ENCODE measurements at places on chromosomes 4 and X.
A peak's percentile ranks its signal among the peaks of the same experiment; 100 is the strongest.

DNA sequence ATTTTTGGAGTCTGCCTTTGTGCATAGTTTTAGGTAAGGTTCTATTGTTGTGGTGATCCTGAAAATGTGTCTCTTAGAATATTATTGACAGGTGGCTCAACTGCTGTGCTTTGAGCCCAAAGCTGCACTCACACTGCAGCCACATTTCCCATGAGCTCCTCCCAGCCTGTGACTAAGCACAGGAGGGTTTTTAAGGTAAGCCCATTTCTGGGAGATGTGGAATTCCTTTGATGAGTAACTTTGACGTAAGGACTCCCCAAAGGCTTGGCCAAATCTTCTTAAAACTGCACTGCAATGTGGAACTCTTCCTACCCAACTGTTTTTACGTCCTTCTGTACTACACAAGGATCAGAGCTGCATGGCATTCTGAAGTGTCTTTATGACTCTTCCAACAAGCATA lies 20.0 kb upstream of the TMPRSS11A start:
- DNase-seq, result no peak

DNA sequence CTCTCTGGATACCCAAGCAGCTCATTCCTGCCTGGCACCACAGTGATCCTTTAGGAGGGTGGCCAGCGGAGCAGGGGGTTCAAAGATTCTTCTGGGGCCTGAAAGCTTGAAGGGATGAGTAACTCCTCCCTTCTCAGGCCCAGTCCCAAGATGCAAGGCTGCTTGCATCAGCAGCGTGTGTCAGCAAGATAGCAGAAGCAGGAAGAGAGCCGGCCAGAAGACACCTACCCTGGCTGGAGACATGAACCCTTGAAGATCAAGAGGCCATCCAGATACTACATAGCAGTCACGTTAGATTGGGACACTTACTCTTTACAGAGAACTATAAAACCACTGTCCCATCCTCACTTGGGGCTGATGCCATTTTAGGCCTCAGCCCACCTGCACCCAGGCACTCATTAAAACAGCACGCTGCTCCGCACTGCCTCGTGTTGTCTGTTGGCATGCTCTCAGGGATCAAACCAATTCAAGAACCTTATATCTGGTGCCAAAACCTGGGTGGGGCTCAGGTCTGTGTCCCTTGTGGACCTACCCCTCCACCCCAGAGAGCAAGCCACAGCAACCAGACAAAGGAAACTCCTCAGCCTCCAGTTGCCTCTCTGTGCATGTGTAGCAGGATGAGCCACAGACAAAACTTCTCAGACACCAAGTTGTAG lies 6.5 kb downstream of the UGT2B17 start:
- no peak for DNase-seq

DNA sequence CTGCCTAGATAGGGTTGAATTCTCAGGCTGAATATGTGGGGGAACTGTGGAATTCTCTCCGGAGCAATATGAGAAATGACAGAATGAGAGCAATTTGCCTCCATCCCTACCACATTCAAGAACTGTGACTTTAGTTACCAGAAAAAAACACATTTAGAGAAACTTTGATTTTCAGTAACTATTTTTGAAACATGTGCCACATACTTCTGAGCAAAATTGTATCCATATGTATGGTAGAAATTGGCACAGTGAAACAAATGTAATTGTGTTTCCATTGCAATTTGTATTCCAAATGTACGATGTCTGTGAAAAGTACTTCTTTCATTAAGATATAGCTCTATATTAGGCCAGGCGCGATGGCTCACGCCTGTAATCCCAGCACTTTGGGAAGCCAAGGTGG lies 5.5 kb upstream of the KLHL8 start:
- no peak for DNase-seq

DNA sequence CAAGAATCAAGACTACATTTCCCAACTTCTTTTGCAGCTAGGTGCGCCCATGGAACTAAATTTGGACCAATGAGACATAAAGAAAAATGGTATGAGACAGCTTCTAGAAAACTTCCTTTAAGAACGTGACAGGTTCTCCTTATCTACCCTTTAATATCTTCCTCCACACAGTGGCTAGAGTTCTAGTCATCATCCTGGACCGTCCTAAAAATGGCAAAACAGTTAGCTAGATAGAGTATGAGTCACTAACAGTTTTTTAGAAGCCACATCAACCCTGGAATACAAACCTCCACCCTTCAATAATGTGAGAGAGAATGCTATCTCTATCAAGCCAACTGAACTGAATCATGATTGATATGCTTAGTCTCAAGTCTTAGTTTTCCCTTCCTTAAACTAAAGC lies 267.9 kb upstream of the SLC7A11 start:
- no peak for DNase-seq

GRCh38 chr4:113825272-113825671 lies 63.7 kb upstream of the CAMK2D start:
- no peak for DNase-seq

DNA sequence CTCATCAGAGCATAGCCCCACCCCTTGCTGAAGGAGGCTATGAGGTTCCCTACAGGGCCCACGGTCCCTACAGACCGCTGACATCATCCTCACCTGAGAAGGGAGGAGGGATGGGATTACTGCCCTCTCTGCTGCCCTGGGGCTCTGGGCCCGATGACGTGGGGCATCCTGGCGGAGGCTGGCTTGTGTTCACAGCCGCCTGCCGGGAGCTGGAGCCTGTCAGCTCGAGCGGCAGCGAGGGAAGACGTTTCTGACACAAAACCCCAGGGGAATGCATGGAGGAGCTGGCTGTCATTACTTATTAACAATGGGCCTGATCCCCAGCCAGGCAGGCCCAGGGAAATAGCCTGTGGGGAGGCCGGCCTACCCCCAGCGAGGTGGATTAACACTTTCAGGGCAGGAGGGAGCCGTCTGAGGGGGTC lies 106.6 kb upstream of the ATP6AP2 start:
- no peak for DNase-seq

DNA sequence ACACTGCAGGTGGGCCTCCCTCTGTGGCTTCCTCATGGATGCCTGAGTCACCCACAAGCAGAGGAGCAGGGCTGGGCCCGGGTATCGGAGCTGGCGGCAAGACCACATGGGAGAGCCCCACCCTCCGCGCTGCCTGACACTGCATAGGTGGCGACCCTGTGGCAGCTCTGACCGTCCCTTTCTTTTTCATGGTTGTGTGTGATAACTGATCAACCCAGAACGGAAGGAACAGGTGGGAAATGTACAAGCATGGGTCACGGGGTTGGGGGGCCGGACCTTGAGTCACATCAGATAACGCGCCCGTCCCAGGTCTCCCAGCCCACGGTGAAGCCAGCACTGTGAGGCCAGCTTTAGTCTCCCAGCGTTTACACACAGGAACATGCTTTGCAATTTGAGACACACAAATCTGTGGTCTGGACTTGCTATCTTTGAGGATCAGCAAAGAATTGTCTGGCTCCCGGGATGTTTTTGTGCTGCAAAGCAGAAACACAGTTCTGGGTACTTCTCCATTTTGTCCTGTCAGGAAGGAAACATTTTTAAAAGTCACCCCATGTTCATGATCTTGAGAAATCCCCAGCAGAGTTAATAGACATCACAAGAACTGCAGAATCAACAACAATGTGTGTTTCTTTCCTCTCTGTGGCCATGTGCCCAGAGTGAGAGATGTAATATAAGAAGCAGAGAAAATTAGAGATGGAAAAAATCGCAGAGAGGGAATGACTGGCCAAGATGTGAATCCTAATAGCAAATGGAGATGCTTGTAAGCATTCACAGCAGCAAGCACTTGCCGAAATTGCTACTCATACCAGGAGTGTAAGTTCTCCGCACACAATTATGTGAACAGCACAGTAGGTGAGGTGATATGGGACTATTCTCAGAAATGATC lies 70.1 kb upstream of the CBR4 start:
- DNase-seq, result peak; percentile 57

GRCh38 chr4:68079928-68080327 lies 49.7 kb downstream of the TMPRSS11F start:
- no peak for DNase-seq

- no peak for DNase-seq
Observed at GRCh38 chr4:147518846-147519767, 38.2 kb downstream of the EDNRA start.

DNA sequence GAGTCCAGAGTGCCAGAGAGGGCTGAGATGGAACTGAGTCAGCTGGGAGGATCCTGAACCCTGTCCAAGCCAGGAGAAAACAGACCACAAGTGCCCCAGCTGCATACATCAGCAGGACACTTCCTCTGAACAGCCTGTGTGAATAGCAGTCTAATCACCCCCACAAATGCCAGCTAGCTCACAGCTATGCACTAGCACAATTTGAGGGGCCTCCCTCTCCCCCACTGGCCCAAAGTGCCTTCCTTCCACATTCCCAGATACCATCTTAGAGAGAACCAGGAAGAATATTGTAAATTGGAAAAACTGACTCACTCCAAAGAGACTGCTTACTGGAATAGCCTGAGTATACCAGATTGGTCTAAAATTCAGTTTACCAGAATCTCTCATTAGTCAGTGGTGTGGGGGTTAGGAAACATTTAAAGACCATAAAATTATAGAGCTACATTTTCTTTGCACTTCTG lies 292.6 kb upstream of the KLF3 start:
- no peak for DNase-seq

DNA sequence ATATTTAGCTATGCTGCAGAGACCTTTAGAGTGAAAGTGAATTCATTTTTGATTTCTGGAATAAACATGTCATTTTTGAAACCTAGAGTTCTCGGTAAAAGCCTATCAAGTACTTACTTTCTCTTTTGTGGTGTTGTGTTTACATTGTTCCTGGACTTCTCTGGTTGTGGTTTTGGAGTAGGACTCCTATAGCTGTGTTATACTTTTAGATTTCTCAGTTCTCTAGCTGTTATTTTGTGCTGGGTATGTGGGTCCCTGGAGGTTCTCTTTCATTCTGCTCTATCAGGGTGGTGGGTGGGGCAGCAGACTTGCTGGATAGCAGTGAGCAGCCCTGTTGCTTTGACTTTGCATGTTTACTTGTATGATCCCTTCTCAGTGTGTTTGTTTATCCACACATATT lies 25.6 kb upstream of the MSMO1 start:
- DNase-seq, result no peak

DNA sequence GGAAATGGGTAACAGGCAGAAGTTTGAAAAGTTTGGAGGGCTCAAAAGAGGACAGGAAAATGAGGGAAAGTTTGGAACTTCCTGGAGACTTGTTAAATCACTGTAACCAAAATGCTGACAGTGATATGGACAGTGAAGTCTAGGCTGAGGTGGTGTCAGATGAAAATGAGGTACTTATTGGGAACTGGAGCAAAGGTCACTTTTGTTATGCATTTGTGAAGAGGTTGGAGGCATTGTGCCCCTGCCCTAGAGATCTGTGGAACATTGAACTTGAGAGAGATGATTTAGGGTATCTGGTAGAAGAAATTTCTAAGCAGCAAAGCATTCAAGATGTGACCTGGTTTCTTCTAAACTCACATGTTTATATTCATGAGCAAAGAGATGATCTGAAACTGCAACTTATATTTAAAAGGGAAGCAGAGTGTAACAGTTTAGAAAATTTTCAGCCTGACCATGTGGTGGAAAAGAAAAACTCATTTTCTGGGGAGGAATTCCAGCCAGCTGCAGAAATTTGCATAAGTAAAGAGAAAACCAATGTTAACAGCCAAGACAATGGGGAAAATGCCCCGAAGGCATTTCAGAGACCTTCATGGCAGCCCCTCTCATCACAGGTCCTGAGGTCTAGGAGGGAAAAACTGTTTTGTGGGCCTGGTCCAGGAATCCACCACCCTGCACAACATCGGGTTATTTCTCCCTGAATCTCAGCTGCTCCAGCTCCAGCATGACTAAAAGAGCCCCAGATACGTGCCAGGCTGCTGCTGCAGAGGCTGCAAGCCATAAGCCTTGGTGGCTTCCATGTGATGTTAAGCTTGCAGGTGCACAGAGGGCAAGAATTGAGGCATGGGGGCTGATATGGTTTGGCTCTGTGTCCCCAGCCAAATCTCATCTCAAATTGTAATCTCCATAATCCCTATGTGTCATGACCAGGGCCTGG lies 632.5 kb upstream of the GNPDA2 start:
- DNase-seq, result no peak

DNA sequence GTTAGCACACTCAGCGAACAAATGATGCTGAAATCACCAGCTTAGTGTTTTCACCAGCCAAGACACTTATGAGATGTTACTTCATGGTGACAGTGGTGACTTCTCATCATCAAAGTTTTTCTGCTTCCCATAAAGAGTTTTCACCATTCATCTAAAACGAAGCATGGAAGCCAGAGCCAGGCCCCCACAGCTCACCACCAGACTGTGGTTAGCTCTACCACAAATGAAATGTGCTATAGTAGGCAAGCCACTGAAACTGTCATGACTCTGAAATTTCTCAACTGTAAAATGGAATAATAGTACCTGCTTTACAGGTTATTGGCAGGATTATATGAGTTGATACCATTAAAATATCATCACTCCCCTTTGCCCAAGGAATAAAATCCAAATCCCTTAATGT lies 56.4 kb upstream of the HHIP start:
- no peak for DNase-seq

- DNase-seq, result no peak
Observed at GRCh38 chrX:16067886-16068515, 55.4 kb upstream of the GRPR start.

DNA sequence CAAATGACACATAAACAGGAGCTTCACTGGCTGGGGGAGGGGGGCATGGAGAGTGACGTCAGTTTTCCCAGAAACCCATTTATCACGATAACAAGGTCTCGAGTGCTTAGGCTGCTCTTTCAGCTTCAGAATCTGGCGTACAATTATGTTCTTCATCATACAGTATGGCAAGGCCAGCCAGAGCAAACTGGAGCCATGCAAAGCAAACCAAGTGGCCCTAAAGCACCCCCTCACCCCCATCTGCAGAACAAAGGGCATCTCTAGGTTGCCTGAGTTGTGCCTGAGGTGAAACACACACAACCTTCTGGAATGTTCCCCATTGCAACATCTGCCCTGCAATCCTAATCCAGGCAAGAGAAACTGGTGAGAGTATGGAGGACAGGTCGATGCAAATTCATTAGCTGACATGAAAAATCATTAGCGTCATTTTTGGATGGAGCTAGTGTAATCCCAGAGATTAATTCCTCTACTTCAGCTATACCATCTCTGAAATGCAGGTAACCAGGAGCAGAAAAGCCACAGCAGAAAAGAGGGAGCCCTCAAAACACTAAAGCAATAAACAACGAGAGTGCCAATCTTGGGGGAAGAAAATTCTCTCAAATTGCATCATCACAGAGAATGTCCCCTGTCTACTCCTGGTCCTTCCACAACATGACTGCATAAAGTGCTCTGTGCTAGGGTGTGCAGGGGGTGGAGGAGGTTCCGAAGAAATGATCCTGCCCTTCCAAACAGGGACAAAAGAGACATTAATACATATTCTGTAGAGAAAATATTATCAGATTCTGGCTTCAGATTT lies 1.8 kb downstream of the SEPTIN6 start:
- no peak for DNase-seq

Measured in activated CD8-positive, alpha-beta memory T cell treated with anti-CD3 and anti-CD28 coated beads, Interleukin-2, amount 50 U/mL, for 48 hours (primary cell).